ENCODE measurements at places on chromosomes 3 and 15. TPM values are rescaled to one million over a fixed set of nuclear protein-coding genes. Genes with fewer than 3 reads are reported as not detected.

Gene DNASE1L3
- total RNA-seq: 4.0 TPM

DNA sequence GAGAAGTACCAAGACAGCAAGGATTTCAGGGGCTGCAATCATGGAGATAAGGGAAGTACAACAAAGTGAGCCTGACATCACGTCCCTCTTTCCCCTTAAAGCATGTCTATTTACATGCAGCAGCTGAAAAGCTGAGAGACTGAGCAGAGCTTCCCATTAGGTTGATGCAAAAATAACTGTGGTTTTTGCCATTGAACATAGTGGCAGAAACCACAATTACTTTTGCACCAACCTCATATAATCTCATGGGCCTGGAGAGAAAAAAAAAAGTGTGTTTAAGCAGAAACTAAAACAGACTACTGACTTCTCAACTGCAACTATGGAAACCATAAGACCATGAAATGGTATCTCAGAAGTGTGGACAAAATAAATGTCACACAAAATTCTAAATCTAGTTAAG is 48.3 kb downstream of the CCDC12 start:
- no peak for DNase-seq

GRCh38 chr3:172939651-172940293 is 189.2 kb downstream of the ECT2 start:
- no peak for DNase-seq

Gene FNDC3B
- total RNA-seq: 117 TPM

GRCh38 chr15:90654233-90655136 is 62.7 kb upstream of the BLM start:
- DNase-seq: no peak

Measured in right cardiac atrium (tissue), 5 donors.